ENCODE measurements at places on chromosomes 3 and 15.

DNA sequence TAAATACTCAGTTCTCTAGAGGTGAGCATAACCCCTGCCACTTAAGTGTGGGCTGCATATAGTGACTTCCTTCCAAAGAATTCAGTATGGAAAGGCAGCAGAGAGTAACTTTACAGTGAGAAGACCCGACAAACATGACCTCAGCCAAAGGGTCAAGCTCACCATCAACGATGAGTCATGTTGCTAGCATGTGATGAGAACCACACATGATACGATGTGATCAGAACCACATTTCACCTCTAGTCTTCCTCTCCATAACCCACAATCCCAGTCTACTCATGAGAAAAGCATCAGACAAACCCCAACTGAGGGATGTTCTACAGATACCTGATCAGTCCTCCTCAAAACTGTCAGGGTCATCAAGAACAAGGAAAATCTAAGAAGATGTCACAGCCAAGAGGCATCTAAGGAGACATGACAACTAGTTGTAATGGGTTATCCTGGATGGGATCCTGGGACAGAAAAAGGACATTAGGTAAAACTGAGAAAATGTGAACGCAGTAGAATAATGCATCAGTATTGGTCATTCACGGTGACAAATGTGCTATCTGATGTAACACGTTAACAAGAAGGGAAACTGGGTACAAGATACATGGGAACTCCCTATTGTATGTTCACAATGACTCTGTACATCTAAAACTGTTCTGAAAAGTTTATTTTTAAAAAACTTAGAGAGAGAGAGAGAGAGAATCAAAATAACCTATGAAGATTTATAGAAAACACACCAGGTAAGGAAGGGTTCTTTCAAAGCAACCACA is 28.3 kb downstream of the SEC61A1 start:
- DNase-seq: no peak

- DNase-seq: no peak
Measured at GRCh38 chr3:57709031-57709430, 16.2 kb upstream of the DENND6A start.

- DNase-seq: no peak
Measured at GRCh38 chr3:35523838-35524237, 115.5 kb upstream of the ARPP21 start.

GRCh38 chr3:54131026-54131605 is 8.8 kb downstream of the CACNA2D3 start:
- DNase-seq: no peak

DNA sequence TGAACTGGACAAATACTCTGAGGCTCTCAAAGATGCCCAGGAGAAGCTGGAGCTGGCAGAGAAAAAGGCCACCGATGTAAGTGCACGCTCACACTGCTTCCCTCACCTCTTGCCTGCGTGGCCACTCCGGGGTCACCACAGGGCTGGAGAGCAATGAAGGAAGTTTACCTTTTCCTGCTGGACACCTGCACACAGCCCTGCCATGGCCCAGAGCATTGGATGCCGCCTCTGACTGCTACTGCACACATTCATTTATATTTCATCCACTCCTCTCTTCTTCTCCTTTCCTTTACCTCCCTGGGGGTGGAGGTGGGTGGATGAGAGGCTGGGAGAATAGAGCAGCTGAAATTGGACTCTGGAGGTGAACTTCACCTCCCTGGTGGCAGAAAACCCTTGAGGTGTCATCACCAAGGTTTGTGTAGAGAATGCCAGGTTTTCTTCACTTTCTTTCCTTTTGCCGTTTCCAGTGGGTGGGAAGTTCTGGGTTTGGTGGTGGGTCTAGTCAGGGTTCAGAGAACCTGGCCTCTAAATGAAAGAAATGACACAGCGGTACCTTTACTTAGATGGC is 1.6 kb downstream of the TPM1 start:
- DNase-seq: no peak

GRCh38 chr3:102194760-102195159 is 240.1 kb upstream of the ZPLD1 start:
- DNase-seq: no peak

DNA sequence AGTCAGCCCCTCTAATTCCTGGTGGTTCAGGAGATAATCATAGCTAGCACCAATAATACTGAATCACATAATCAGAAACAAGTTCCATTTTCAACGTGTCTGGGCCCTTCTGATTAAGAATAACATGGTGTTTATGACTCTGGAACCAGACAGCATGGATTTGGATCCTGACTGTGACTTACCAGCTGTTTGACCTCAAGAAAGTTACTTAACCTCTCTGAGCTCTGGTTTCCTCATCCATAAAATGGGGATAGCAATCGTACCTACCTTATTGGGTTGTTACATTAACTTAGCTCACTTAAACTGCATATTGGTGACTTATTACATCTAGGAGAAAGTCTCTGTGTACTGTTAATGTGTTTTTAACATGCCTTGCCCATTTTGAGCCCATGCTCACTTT is 10.7 kb upstream of the TMEM40 start:
- no peak for DNase-seq

DNA sequence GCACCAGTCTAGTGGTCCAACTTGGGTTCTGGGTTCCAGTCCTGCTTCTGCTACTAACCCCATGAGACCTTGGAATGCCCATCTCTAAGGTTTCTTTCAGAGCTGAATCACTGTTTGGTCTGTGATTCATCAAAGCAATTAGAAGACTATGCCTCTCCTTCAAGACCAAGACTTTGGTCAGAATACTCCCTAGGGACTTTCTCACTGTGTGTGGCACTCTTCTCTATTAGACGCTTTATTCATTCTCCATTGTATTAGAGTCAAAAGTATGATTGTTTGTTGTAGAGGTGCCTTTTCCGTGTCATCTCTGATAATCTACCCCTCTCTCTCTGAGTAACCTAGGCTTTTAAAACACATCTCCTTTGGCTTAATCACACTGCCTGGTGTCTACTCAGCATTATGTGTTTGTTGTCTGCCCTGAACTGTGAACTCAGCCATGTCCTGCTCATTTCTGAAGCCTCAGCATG is 90.5 kb downstream of the LPP start:
- DNase-seq: no peak

GRCh38 chr15:56776839-56777238 is 43.5 kb upstream of the ZNF280D start:
- DNase-seq: no peak

GRCh38 chr15:78906316-78906620 is 33.6 kb downstream of the MORF4L1 start:
- no peak for DNase-seq

DNA sequence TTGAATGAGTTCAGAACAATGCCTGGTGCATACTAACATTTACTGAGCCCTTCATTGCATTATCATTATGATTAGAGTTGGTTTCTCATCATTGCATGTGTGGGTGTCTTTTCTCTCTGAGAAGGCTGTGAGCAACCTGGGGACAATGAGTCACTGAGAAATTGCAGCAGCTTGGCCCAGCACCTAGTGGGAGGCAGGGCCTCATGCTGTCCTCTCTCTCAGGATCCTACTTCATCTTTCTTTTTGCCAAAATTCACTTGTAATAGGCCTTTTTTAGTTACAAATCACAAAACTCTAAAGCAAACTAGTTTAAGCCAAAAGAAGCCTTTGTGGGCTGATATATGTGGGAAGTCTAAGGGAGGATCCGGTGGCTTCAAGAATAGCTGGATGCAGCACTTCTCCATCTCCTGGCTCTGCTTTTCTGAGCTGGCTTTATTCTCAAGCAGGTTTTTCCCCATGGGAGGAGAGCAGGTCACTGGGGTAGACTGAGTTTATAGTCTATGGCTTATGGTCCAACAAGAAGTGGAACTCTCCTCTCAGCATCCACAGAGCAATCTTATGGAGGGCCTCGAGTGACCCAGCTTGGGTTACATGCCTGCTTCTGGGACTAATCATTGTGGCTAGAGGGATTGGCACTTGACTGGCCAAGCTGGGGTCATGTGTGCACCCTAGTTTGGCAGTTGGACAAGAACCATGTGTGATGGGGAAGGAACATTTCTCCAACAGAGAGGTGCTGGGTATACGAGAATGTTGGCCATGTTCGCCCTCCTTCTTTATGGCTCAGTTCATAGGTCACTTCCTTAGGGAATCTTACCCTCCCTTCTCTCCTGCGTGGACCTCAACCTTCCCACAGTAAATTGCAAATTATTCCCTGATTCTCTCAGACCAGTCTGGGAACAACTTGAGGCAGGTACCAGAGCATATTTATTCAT is 8.7 kb upstream of the CAMK1 start:
- no peak for DNase-seq

DNA sequence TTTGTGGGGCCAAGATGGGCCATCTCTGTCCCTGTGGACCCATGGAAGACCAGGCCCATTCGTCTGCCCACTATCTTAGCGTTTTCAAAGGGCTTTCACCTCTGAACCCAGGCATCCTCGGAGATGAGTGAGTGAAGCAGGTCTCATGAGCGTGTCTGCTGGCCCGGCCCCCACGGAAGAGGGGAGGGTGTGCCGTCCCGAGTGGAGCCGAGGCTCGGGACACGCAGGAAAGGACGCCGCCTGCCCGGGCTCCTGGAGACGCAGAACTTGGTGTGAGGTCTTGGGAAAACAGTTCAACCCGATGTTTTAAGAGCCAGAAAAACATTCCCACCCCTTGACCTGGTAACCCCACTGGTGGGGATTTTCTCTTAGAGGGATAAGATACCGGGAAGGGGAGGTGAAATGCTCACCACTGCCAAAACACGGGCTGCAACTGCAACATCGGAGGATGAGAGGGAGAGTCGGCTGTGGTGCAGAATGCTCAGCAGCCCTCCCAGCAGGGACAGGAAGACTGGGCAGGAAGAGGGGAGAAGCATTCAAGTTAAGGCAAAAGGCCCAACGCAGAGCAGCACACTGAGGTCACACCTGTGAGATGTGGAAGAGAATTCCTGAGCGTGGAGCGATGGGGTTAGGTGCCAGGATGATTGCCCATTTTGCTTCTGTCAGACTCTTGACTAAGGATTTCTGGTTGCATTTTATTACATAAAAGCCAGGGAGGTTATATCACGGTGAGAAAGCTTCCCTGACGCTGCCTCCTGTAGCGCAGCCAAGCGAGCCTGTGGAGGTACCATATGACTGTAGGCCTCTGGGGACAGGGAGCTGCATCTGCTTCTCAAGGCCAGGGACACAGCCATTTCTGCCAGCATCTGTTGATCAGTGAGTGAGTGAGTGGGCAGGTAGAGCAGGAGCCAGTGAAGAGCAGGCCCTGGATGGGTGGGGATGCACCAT is 14.1 kb upstream of the STAB1 start:
- no peak for DNase-seq
